Activated gamma-delta T cell treated with Interleukin-2 at 50 U/mL for 16 hours (primary cell): ENCODE measurements at places on chromosomes 4 and X.

DNA sequence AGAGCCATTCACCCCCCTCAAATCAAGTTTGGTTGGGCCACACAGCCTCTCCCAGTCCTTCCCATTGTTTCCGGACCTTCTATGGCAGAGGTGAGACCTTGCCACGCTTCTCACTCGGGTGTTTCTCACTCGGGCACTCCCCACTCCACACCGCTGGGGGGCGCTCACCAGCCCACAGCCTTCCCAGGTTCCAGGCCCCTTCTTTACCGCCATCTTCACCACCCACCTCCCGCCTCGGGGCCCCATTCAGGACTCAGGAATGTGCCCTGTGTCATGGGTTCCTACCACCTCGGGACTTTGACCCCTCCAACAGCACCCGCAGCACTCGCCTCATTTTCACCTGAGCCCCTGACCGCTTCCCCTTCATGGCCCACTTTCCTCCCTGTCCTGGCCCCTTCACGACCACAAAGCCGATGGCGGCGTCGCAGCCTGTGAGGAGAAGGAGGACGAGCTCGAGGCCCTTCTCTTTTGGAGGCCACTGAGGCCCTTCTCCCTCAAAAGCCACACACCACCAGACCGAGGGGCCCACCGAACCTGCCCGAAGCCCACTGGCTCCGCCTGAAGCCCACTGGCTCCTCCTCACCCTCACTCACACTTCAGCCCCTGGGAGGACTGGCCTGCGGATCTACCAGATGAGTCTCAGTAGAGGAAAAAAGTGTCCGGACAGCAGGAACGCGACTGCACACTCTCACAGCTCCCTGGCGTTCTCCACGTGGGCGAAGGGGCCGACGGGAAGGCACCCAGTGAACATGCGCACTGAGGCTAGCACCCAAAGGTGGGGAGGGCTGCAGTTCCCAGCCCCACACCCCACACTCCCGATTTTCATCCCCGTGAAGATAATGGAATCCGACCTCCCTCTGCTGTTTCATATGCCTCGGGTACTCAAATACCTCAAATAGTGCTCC lies at the start of gene PAGE1:
Gene PAGE1, minus strand, starts transcription at position 709 of the 905 bp plus-strand sequence. CDS start 1,214 bp downstream, outside the sequence.
- no peak for DNase-seq

GRCh38 chr4:103415801-103416200 lies 217.7 kb upstream of the CENPE start:
- no peak for DNase-seq

DNA sequence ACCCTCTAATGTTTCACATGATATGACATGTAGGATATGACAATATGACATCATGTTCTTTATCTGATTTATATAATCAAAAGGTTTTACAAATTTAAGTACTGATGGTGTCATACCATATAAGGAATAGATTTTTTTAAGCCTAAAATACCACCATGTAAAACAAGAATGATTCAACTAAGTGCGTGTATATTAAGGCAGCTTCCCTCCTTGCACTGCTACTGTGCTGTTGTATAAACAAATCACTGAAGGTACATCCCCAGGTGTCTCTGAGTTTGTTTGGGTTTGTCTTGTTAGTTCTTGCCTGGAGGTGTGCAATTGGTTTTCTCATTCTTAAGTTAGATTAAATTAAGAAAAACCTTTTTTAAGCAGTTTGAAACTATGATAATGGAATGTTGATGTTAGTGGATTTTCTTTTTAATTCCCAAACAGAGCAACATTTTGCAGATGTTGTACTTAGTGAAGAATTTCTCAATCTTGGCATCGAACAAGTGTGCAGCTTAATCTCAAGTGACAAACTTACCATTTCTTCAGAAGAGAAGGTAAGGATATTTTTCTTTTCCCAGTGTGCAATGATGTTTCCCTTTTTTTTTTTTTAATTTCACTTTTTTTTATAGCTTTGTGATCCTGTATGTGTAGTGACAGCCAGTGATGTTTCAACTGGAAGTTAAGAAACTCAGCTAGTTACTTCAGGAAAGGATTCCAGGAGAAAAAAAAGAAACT lies 33.4 kb upstream of the MSMO1 start:
- DNase-seq, result no peak

- no peak for DNase-seq
These were observed 3.2 kb downstream of the TMEM165 start for GRCh38 chr4:55398966-55399365.

- peak; percentile 8 for DNase-seq
These were observed 26.9 kb downstream of the AFF1 start for GRCh38 chr4:86961605-86962295.

DNA sequence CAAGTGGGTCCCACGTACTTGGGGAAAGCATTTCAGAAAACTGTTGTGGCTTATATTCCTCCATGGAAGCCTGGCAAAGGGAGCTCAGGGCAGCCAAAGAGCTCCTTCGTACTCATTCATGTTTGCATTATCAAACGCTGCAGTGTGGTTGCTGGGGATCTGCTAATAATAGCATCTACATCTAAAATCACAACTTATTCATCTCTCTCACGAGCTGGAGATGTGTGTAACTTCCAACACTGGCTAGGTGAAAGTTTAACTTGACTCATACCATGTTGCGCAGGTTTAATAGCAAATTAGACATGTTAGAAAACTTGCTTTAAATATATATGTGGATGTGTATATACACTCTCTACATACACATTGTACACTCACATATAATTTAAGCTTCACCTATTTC lies 415.1 kb downstream of the AFF2 start:
- no peak for DNase-seq

- no peak for DNase-seq
These were observed 395.8 kb downstream of the GASK1B start for GRCh38 chr4:157776930-157777528.

- DNase-seq, result no peak
These were observed 196.9 kb downstream of the ANKRD50 start for GRCh38 chr4:124515591-124515990.

DNA sequence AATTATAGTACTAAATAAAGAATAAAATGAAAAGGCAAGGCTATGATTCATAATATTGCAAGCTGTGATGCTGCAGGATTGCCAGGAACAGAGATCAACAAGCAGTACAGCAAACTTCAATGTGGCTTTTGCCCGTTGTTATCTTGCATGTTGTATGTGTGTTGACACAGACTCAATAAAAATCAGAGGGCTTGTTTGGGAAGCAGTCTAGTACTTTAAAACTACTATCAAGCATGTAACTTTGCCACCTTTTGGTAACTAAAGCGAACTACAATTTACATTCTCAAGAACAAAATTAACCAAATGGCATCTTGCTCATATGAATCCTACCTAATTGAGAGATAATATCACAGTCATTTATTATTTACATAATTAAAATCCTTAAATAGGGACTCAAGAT lies 79.8 kb upstream of the GPM6A start:
- no peak for DNase-seq

DNA sequence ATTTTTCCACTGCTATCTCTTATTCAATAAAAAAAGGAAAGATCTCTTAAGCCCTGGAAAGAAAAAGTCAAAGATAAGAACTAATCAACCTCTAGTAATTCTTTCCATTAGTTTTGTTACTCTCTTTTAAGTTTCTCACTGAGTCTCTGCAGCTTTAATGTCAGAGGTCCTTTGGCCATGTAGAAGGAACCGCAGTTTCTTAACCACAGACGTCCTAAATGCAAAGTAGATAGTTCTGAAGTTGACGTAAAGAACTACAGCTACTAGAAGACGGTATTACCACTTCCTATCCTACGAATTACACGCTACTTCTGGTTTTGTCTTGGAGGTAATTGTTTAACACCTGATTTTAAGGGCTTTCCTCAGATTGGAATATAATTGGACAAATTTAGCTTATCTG lies 325.9 kb downstream of the ANKRD50 start:
- no peak for DNase-seq

DNA sequence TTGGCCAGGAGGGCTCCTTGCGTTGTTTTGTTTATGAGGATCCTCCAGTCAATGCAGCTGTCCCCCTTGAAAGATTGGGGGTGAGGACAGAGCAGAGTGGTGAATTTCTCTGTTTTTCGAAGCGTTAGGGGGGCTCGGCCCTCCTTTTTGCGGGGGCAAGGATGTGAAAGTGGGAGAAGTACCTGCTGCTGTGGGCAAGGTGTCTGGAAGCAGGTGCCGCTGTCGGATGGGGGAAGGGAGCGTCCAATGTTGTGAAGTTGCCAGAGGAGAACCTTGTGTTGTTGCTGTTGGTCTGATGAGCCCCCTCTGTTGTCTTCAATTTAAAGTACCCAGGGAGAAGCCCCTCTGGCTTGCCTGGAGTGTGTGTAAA lies 613 bp downstream of the GLRB start:
- no peak for DNase-seq

- peak; percentile 8 for DNase-seq
These were observed 52.9 kb upstream of the HPF1 start for GRCh38 chr4:169810325-169811323.

- no peak for DNase-seq
These were observed 48.2 kb upstream of the UXT start for GRCh38 chrX:47707031-47707780.

- no peak for DNase-seq
These were observed 131.7 kb downstream of the RASL11B start for GRCh38 chr4:52993771-52994170.

GRCh38 chr4:54526560-54526959 lies 131.2 kb upstream of the KIT start:
- DNase-seq, result no peak

- peak; percentile 95 for DNase-seq
These were observed at the start of gene CBR4 for GRCh38 chr4:169010125-169011023. Gene CBR4, minus strand, starts transcription at chr4:169010255. Its CDS starts 166 bp downstream, at chr4:169010089.

GRCh38 chrX:103586314-103586646 lies 965 bp downstream of the TCEAL4 start:
- no peak for DNase-seq

- DNase-seq, result no peak
These were observed 347.2 kb upstream of the DDX53 start for GRCh38 chrX:22652596-22652995.

DNA sequence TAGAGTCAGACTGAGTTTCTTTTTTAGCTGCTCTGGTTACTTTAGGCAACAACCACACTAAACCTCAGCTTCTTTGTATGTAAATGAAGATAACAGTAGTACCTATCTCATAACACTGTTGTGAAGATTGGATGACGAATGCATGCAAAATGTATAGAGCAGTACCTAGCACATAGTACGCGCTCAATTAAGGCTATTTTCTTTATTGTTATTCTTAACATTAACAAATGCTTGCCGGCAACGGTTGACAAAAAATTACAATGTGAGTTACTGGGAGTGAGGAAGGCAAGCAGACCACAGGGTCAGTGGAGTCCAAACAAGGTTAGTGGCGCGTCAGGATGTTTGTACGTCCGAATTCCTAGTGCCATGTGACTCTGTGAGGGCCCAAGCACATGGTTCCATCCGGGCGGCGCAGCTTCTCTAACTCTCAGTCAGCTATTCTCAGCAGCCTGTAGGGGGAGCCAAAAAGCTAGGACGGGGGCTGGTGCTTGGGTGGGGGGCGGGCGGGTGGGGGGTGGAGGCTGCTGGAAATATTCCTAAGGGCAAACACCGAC lies 821 bp upstream of the NALF2 start:
- no peak for DNase-seq

GRCh38 chr4:167688660-167689142 lies 403.6 kb upstream of the ANXA10 start:
- no peak for DNase-seq

DNA sequence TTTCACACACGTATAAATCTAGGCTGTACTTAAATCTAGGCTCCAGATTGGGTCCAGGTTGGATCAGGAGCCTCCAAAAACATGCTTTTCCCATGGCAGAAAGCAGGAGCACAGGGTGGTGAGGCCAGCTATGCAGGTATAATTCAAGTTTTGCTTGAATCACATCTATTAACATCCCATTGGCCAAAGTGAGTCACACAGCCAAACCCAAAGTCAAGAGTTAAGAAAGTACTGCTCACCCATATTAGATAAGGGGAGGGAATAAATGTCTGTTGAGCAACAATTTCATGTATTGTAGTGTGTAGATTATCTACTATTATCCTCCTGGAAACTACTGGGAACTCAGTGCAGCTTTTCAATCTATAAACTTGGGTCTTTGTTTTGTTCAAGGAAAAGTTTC lies 12.8 kb downstream of the SUPT20HL2 start:
- no peak for DNase-seq

DNA sequence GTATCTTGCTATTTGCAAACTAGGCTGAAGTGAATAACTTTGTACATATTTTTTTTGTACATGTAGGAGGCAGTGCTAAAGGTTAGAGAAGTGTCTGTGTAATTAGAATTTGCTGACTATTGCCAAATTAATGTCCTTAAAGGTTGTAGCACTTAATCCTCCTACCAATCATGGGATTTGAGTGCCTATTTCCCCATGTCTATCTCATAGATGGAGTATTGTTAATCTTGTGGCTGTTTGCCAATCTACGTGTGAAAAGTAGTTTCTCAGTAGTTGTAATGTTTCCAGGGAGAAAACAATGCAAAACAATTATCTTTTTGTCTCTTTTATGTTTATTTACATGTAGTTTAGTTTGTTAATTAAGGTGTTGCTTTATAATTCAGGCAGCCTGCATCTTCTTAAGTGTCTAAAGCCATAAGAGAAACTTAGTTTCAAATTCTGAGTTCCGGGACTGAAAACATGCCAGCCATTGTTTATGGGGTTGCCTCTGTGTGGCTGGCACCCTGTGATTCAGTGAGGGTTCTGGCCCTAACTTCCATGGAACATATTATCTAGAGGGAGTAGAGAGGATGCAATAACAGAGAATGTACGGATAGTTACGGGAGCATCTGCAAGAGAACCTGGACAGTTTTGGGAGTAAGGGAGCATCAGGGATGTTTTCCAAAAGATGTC lies 142.4 kb downstream of the KLHL8 start:
- DNase-seq, result no peak

GRCh38 chrX:134528960-134529359 lies 69.0 kb downstream of the HPRT1 start:
- DNase-seq, result no peak

- no peak for DNase-seq
These were observed 126.8 kb upstream of the CXorf66 start for GRCh38 chrX:140092121-140092520.

- no peak for DNase-seq
These were observed 299.9 kb downstream of the PPP4R3C start for GRCh38 chrX:27163236-27163635.

- no peak for DNase-seq
These were observed 176.4 kb downstream of the BMPR1B start for GRCh38 chr4:94934201-94934600.

DNA sequence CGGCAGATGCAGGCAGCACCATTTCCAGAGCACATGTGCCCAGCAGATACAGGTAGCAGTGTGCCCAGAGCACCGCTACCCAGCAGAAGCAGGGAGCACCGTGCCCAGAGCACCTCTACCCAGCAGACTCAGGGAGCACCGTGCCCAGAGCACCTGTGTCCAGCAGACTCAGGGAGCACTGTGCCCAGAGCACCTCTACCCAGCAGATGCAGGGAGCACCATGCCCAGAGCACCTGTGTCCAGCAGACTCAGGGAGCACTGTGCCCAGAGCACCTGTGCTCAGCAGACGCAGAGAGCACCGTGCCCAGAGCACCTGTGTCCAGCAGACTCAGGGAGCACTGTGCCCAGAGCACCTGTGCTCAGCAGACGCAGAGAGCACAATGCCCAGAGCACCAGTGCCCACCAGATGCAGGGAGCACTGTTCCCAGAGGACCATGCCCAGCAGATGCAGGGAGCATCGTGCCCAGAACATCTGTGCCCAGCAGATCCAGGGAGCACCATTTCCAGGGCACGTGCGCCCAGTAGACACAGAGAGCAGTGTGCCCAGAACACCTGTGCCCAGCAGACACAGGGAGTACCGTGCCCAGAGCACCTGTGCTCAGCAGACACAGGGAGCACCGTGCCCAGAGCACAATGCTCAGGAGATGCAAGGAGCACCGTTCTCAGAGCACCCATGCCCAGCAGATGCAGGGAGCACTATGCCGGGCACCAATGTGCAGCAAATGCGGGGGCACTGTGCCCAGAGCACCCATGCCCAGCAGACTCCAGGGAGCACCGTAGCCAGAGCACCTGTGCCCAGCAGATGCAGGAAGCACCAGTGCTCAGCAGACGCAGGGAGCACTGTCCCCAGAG lies 236.4 kb downstream of the DHRSX start:
- no peak for DNase-seq
